ENCODE measurements at places on chromosomes 16 and 17. TPM values are rescaled to one million over a fixed set of nuclear protein-coding genes. Genes with fewer than 3 reads are reported as not detected.

PRR11 gene
- 1.5 TPM for total RNA-seq

SOX9 gene
- 20.6 TPM for total RNA-seq

ZNF597 gene
- total RNA-seq, result 2.2 TPM

RTN4RL1 gene
- total RNA-seq, result 1.8 TPM

AARS1 gene
- 56.8 TPM for total RNA-seq

GRCh38 chr17:75267411-75268232 is 3.4 kb downstream of the MIF4GD start:
- H3K4me3 ChIP-seq, result no peak overlapping the region
- H3K27me3 ChIP-seq, result no peaks in the 10 kb centered on the region
- no peak overlapping the region for H3K27ac ChIP-seq
- peaks cover 45% of the 10 kb centered on the region for H3K36me3 ChIP-seq
- no peak for DNase-seq

- no peak for DNase-seq
- H3K36me3 ChIP-seq, result no peaks in the 10 kb centered on the region
- H3K4me3 ChIP-seq, result no peak overlapping the region
- H3K4me1 ChIP-seq, result no peaks in the 10 kb centered on the region
Observed at GRCh38 chr17:61351745-61352407, 47.8 kb upstream of the TBX2 start.

DNA sequence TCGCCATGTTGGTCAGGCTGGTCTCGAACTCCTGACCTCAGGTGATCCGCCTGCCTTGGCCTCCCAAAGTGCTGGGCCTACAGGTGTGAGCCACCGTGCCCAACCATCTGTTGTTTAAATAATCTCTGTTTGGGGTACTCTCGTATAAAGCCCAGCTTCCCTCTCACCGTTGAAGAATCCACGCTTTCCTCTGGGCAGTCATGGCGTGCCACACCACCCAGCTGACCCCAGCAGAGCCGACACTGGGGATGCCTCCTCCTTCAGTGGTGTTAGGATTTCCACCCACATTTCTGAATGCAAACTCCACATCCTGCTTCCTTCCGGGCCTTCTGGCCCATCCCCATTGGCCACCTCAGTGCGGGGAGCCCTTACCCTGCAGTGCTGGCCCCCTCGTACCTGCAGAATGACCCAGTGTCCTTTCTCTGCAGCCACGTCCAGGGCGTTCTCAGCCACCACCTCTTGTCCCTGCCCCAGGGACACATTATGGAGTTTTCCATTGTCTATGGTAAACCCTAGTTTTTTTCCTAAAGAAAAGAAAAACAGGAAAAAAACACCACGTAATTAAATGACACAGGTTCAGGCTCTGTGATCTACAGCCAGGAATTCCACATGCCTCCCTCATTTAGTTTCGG is 60.4 kb downstream of the PGS1 start:
- no peaks in the 10 kb centered on the region for H3K27me3 ChIP-seq
- no peak overlapping the region for H3K27ac ChIP-seq
- H3K4me1 ChIP-seq, result no peaks in the 10 kb centered on the region
- H3K36me3 ChIP-seq, result no peaks in the 10 kb centered on the region

GRCh38 chr16:11224894-11225676 is 30.9 kb downstream of the SOCS1 start:
- peaks cover 23% of the 10 kb centered on the region for H3K4me1 ChIP-seq
- no peaks in the 10 kb centered on the region for H3K36me3 ChIP-seq
- H3K27ac ChIP-seq, result peak overlapping the region; percentile 71

- no peaks in the 10 kb centered on the region for H3K4me1 ChIP-seq
- no peaks in the 10 kb centered on the region for H3K36me3 ChIP-seq
- H3K27ac ChIP-seq, result no peak overlapping the region
- no peak overlapping the region for H3K4me3 ChIP-seq
Observed at GRCh38 chr16:50550035-50550434, 1.8 kb downstream of the NKD1 start.

DNA sequence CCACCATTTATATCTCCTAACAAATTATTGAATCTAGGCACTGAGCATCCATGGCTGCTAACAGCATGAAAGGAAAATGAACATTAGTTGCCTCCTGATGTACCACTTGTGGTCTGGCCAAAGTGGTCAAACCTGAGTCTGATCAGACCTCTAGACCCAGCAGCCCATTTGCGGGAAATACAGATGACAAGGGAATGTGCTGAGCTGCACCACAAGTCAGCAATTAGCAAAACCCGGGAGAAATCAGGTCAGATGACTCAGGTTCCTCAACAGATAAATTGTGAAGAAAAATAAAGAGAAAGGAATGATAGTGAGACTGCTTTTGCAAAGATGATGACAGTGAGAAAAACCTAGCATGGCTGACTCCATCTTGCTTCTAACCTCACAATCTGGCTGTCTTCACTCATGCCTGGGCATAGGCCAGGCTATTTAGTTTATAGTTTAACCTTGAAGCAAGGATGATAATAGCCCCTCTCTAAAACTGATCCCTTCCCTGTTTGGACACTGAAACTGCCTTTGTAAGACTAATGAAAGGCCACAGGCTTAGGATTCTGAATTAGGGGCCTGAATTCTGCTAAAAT is 142.7 kb upstream of the ASIC2 start:
- H3K27ac ChIP-seq, result no peak overlapping the region
- no peaks in the 10 kb centered on the region for H3K27me3 ChIP-seq
- no peaks in the 10 kb centered on the region for H3K4me1 ChIP-seq
- no peaks in the 10 kb centered on the region for H3K36me3 ChIP-seq

- H3K4me1 ChIP-seq, result no peaks in the 10 kb centered on the region
- H3K27ac ChIP-seq, result no peak overlapping the region
- H3K27me3 ChIP-seq, result no peaks in the 10 kb centered on the region
Observed at GRCh38 chr16:80079072-80079471, 461.7 kb upstream of the DYNLRB2 start.

DNA sequence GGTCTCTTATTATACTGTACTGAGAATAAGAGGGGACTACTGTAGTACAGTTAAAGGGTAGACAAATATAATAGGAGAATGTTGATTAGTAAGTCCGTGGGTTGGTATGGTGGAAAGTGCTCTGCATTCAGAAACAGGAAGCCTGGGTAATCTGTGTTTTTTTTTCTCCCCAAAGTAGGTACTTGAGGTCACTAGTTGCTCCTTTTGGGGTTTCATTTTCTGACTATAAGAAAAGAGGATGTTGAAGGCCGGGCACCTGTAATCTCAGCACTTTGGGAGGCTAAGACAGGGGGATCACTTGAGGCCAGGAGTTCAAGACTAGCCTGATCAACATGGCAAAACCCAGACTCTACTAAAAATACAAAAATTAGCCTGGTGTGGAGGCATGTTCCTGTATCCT is 42.0 kb upstream of the MMD start:
- H3K27me3 ChIP-seq, result no peaks in the 10 kb centered on the region
- H3K4me1 ChIP-seq, result no peaks in the 10 kb centered on the region
- no peak overlapping the region for H3K27ac ChIP-seq
- DNase-seq, result no peak
- no peak overlapping the region for H3K4me3 ChIP-seq
- no peaks in the 10 kb centered on the region for H3K36me3 ChIP-seq

- H3K4me1 ChIP-seq, result peaks cover 25% of the 10 kb centered on the region
- no peaks in the 10 kb centered on the region for H3K27me3 ChIP-seq
- no peak overlapping the region for H3K4me3 ChIP-seq
- H3K36me3 ChIP-seq, result no peaks in the 10 kb centered on the region
Observed at GRCh38 chr16:30998852-30999761, 11.3 kb downstream of the STX1B start.

DNA sequence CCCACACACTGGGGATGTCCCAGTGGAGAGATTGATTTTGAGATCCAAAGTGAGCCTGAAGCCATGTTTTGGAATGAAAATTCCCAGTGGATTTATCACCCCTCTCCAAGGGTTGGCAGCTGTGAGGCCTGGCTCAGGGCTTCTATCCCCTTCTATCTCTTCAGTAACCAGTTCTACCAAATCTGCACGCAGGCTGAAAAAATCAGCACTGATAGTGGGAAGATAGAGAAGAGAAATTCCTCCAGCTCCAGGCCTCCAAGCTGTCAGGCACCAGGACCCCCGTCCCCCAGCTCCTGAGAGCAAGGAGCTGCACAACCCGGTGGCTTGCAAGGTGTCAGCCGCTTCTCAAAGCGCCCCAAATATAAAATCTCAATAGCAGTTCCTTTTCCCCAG is 1.0 kb downstream of the FLOT2 start:
- H3K27me3 ChIP-seq, result no peaks in the 10 kb centered on the region
- no peaks in the 10 kb centered on the region for H3K36me3 ChIP-seq
- DNase-seq, result no peak
- peak overlapping the region; percentile 97 for H3K4me3 ChIP-seq

- no peak for DNase-seq
- no peaks in the 10 kb centered on the region for H3K27me3 ChIP-seq
- no peaks in the 10 kb centered on the region for H3K36me3 ChIP-seq
- H3K27ac ChIP-seq, result no peak overlapping the region
- H3K4me1 ChIP-seq, result no peaks in the 10 kb centered on the region
Observed at GRCh38 chr17:17515934-17516930, 20.0 kb upstream of the RASD1 start.

DNA sequence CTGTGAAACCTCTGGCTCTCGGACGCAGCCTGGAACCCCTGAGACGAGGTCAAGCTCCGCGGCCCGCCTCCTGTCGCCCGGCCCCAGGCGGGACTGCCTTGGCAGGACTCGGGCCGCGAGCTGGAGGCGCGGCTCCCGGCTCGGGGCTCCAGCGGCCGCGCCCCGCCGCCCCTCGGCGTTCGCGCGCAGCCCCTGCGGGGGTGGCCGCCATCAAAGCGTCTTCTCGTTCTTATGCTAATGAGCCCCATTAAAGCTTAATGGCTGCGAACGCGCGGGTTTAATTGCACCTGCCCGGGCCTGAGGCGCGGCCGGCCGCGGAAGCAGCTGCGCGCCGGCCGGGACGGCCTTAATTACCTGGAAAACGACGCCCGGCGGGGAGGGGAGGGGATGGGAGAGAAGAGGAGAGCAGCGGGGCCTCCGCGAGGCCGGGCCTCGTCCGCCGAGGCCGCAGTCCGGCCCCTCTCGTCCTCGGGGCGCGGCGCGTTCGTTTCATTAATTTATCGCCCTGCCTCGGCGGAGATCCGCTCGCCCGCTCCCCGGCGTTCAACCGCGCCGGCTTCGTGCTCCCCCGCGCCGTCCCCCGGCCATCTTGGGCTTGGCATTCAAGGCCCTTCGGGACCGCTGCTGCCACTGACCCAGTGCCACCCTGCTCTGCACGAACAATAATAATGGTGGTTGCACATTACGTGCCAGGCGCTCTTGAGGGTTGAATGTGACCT is 19.2 kb downstream of the RAI1 start:
- DNase-seq, result no peak
- no peaks in the 10 kb centered on the region for H3K4me1 ChIP-seq
- no peaks in the 10 kb centered on the region for H3K27me3 ChIP-seq
- H3K4me3 ChIP-seq, result peak overlapping the region; percentile 41
- H3K36me3 ChIP-seq, result no peaks in the 10 kb centered on the region

GRCh38 chr17:33980193-33980592 is 274.9 kb upstream of the CCL2 start:
- no peak overlapping the region for H3K27ac ChIP-seq
- H3K4me3 ChIP-seq, result no peak overlapping the region
- DNase-seq, result no peak
- H3K27me3 ChIP-seq, result no peaks in the 10 kb centered on the region
- H3K4me1 ChIP-seq, result peaks cover 11% of the 10 kb centered on the region

DNA sequence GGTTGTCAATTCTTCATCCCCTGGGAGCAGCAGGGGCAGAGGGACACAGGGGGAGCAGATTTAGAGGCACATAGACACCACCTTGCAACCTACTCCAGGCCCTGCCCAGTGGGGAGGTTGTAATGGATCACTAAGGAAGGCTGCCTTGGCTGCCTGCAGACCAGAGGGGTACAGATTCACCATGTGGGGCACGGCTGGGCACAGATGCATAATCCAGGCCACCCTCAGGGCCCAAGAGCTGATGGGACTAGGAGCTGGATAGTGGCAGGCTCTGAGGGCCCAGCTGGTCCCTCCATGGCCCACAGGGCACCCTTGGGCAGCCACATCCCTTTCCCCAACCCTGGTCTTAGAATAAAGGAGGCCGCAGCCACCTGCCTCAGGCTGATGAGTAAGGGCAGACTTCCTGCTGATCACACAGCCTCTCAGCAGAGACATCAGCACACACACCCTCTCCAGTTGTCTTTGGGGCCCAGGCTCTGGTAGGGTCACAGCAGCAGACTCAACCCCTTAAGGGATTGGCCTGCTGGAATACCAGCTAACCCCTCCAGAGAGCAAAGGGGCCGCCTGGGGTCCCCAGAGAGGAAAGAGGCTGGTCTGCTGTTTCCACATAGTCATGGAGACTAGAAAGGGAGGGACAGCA is 224.9 kb downstream of the GSG1L start:
- no peak overlapping the region for H3K4me3 ChIP-seq
- H3K4me1 ChIP-seq, result no peaks in the 10 kb centered on the region
- no peak for DNase-seq
- H3K36me3 ChIP-seq, result no peaks in the 10 kb centered on the region

- H3K27me3 ChIP-seq, result no peaks in the 10 kb centered on the region
- no peak overlapping the region for H3K4me3 ChIP-seq
- no peak overlapping the region for H3K27ac ChIP-seq
- H3K36me3 ChIP-seq, result no peaks in the 10 kb centered on the region
Observed at GRCh38 chr16:65181071-65181561, 59.3 kb upstream of the CDH11 start.

- DNase-seq, result no peak
- peaks cover 24% of the 10 kb centered on the region for H3K4me1 ChIP-seq
- H3K27ac ChIP-seq, result no peak overlapping the region
- H3K27me3 ChIP-seq, result no peaks in the 10 kb centered on the region
- no peaks in the 10 kb centered on the region for H3K36me3 ChIP-seq
Observed at GRCh38 chr17:27551701-27552248, 79.2 kb upstream of the LGALS9 start.

DNA sequence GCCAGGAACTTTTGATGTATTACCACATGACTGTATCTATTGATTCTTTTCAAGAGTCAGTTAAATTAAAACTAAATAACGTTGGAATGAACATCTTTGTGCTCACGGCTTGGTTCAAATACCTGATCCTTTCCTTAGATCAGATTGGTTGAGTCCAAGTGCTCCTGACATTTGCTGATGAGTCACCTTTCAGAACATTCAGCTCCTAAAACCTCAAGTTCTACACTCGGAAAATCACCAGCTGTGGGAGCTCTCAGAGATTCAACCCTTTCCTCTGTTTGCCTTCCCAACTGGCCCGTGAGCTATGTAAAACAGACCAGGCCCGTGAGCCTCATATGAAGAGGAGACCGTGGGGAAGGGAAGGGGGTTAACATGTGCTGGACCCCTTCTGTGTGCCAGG is 68.1 kb downstream of the RTN4RL1 start:
- H3K4me1 ChIP-seq, result no peaks in the 10 kb centered on the region
- no peak overlapping the region for H3K4me3 ChIP-seq
- H3K27me3 ChIP-seq, result no peaks in the 10 kb centered on the region
- no peak overlapping the region for H3K27ac ChIP-seq
- no peaks in the 10 kb centered on the region for H3K36me3 ChIP-seq

GRCh38 chr16:82071421-82071820 is 36.4 kb downstream of the HSD17B2 start:
- H3K27me3 ChIP-seq, result no peaks in the 10 kb centered on the region
- H3K36me3 ChIP-seq, result no peaks in the 10 kb centered on the region
- H3K4me3 ChIP-seq, result no peak overlapping the region
- no peak overlapping the region for H3K27ac ChIP-seq
- no peaks in the 10 kb centered on the region for H3K4me1 ChIP-seq
